ENCODE measurements at places on chromosomes 16 and 17.

- peak; percentile 38 for DNase-seq
These were observed 93.8 kb upstream of the PLEKHM1 start for GRCh38 chr17:45584092-45585036.

DNA sequence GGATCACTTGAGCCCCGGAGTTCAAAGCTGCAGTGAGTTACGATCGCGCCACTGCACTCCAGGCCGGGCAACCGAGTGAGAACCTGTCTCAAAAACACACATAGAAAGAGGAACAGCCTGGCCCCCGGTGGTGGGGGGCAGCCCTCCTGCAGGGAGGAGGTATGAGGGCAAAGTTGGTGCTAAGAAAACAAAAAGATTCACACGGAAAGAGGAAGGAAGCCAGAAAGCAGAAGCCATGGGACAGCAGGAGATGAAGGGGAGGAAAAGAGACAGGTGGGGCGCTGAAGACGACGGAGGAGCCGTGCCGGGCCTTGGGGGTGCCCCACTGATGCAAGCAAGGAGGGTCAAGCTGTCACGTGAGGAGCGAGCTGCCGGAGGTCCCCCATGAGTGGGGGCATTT lies 8.2 kb upstream of the C16orf74 start:
- no peak for DNase-seq

DNA sequence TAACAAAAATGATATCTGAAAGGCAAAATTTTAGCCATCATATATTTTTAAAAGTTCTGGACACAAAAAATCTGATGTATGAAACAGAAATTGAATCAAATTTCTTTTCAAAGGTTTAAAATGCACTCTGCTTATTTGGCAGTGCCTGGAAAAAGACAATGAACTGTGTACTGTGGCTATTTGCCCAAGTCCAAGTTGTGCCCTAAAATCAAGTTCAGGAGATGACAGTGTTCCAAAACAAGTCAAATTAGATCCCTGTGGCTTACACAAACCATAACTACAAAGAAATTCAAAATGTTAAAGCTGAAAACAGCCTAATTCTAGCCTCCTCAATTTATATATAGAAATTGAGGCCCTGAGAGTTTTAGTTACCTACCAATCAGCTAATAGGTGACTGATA lies 25.6 kb downstream of the CMC2 start:
- no peak for DNase-seq

GRCh38 chr17:80819422-80820164 lies 172.0 kb upstream of the CHMP6 start:
- DNase-seq, result no peak

- no peak for DNase-seq
These were observed 32.0 kb downstream of the SLC6A2 start for GRCh38 chr16:55687802-55688201.

All from stimulated activated CD8-positive, alpha-beta memory T cell treated with anti-CD3 and anti-CD28 coated beads, Interleukin-15, amount 100 ng/mL, for 1 hour (primary cell).